ENCODE measurements at places on chromosomes 1 and 21. TPM values are rescaled to one million over a fixed set of nuclear protein-coding genes. Genes with fewer than 3 reads are reported as not detected.

GRCh38 chr1:185565302-185565701 is 168.9 kb upstream of the HMCN1 start:
- H3K36me3 ChIP-seq: no peaks in the 10 kb centered on the region
- H3K4me1 ChIP-seq: peaks cover 55% of the 10 kb centered on the region
- H3K27ac ChIP-seq: peak overlapping the region; percentile 88
- DNase-seq: no peak
- H3K27me3 ChIP-seq: no peaks in the 10 kb centered on the region

DNA sequence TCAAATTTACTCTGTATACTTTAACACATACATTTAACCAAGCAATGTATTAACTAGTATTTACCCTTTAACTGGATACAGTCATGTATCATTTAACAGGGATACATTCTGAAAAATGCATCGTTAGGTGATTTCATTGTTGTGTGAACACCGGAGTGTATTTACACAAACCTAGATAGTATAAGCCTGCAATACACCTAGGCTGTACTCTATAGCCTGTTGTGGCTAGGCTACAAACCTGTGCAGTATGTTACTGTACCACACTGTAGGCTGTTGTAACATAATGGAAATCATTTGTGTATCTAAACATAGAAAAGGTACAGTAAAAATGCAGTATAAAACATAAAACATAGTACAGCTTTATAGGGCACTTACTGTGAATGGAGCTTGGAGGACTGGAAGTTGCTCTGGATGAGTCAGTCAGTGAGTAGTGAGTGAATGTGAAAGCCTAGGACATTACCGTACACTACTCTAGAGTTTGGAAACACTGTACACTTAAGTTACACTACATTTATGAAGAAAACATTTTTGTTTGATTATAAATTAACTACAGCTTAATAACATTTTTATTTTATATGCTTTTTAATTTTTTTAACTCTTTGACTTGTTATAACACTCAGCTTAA is 21.3 kb downstream of the RGS4 start:
- H3K27ac ChIP-seq: no peak overlapping the region
- peaks cover 26% of the 10 kb centered on the region for H3K4me1 ChIP-seq
- DNase-seq: no peak
- H3K27me3 ChIP-seq: no peaks in the 10 kb centered on the region
- H3K4me3 ChIP-seq: no peak overlapping the region
- H3K36me3 ChIP-seq: no peaks in the 10 kb centered on the region

DNA sequence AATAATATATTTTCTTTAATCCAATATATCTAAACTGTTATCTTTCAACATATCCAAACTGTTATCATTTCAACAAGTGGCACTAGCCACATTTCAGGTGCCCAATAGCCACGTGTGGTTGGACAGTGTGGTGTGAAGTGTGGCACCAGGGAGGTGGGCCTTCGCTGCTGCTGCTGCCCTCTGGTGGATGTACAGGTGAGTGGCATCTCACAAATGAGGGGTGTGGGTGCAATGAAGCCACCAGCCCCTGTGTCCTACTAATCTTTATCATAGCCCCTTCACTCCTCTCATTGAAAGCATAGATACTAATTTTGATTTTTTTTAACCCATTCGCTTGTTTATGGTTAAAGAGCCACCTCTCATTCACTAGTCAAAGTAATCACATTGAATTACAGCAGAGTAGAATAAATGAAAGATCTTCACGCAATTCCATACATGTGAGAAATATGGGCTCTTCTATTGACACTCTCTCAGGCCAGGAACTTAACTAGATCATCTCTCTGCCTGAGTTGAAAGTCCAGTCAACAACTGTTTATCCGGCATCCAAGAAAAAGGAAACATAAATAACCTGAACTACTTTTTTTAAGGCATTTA is 499.2 kb downstream of the OMA1 start:
- no peaks in the 10 kb centered on the region for H3K4me1 ChIP-seq
- DNase-seq: no peak
- no peaks in the 10 kb centered on the region for H3K27me3 ChIP-seq
- H3K27ac ChIP-seq: no peak overlapping the region

DNA sequence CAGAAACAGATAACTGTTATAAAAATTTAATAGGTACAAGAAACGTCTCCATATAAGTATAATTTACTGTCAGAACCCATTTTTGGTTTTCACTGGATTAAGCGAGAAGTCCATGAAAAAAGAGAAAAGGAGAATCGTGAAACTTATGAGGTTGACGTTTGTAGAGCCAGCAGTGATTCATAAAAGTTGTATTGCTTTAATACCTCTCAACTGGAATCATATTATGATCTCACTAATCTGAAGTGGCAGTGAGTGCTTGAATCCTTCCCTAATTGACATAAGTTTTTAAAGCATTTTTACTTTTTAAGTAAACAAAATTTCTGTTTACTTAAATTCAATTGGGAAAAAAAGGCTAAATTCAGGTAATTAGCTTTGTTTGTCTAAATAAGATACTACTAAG is 315.3 kb downstream of the TPR start:
- H3K36me3 ChIP-seq: peaks cover 36% of the 10 kb centered on the region
- H3K27me3 ChIP-seq: no peaks in the 10 kb centered on the region
- no peak overlapping the region for H3K27ac ChIP-seq
- no peak for DNase-seq

The C8B gene
- total RNA-seq: not detected

GRCh38 chr1:206514813-206515387 is 7.6 kb downstream of the RASSF5 start:
- H3K27ac ChIP-seq: no peak overlapping the region
- no peak for DNase-seq

The PTGER3 gene
- not detected for total RNA-seq

The BEND5 gene
- total RNA-seq: 1.5 TPM

- DNase-seq: no peak
- H3K27ac ChIP-seq: no peak overlapping the region
- no peaks in the 10 kb centered on the region for H3K36me3 ChIP-seq
- peaks cover 1% of the 10 kb centered on the region for H3K4me1 ChIP-seq
Observed at GRCh38 chr21:43355266-43355924, 71.5 kb downstream of the SIK1 start.

- no peak for DNase-seq
- H3K4me1 ChIP-seq: peaks cover 11% of the 10 kb centered on the region
- no peak overlapping the region for H3K27ac ChIP-seq
- H3K27me3 ChIP-seq: no peaks in the 10 kb centered on the region
- H3K4me3 ChIP-seq: no peak overlapping the region
- no peaks in the 10 kb centered on the region for H3K36me3 ChIP-seq
Observed at GRCh38 chr1:68270951-68271350, 38.6 kb upstream of the WLS start.

GRCh38 chr1:95033843-95034242 is 38.9 kb downstream of the ALG14 start:
- H3K4me1 ChIP-seq: no peaks in the 10 kb centered on the region
- H3K36me3 ChIP-seq: no peaks in the 10 kb centered on the region
- no peak for DNase-seq

- no peak overlapping the region for H3K27ac ChIP-seq
- no peaks in the 10 kb centered on the region for H3K36me3 ChIP-seq
- no peak overlapping the region for H3K4me3 ChIP-seq
- DNase-seq: no peak
- peaks cover 24% of the 10 kb centered on the region for H3K27me3 ChIP-seq
Observed at GRCh38 chr1:241654019-241654418, 1.9 kb downstream of the WDR64 start.

DNA sequence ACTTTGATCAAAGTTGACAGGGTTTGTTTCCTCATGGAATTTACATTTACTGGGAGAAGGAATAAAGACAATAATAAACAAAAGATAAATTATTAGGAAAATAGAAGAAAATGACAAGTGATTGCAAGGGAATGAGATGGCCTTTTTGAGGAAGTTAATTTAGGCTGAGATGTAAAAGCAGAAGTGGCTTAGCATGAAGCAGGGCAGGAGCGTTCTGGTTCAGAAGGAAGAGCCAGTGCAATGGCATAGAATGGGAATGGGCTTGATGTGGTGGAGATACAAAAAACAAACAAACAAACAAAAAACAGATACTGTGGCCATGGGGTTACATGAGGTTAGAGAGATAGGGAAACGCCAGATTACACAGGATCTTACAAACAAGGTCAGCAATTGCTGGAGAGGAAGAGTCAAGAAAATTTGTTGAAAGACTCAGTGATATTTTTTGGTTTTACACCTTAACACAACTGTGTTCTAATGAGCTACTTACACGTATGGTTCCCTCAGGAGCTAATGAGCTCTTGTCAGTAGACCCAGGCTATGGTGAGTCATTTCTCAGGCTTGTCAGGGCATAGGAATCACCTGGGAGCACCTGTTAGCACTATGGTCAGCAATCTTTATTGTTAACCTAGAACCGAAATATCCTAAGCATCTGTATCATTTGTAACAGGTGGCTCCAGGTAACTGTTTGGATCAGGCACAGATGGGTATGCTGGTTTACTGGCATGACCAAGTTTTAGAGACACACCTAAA is 8.7 kb upstream of the CADM3 start:
- no peak overlapping the region for H3K4me3 ChIP-seq
- H3K27me3 ChIP-seq: peaks cover 23% of the 10 kb centered on the region
- peaks cover 2% of the 10 kb centered on the region for H3K4me1 ChIP-seq

GRCh38 chr1:40936931-40937339 is 42.6 kb upstream of the CTPS1 start:
- H3K27me3 ChIP-seq: no peaks in the 10 kb centered on the region
- H3K4me1 ChIP-seq: peaks cover 36% of the 10 kb centered on the region
- no peaks in the 10 kb centered on the region for H3K36me3 ChIP-seq
- no peak overlapping the region for H3K4me3 ChIP-seq
- H3K27ac ChIP-seq: peak overlapping the region; percentile 40

GRCh38 chr21:17351766-17352165 is 161.1 kb upstream of the CXADR start:
- H3K36me3 ChIP-seq: no peaks in the 10 kb centered on the region
- DNase-seq: no peak
- H3K27ac ChIP-seq: no peak overlapping the region
- H3K4me1 ChIP-seq: no peaks in the 10 kb centered on the region
- H3K27me3 ChIP-seq: no peaks in the 10 kb centered on the region

DNA sequence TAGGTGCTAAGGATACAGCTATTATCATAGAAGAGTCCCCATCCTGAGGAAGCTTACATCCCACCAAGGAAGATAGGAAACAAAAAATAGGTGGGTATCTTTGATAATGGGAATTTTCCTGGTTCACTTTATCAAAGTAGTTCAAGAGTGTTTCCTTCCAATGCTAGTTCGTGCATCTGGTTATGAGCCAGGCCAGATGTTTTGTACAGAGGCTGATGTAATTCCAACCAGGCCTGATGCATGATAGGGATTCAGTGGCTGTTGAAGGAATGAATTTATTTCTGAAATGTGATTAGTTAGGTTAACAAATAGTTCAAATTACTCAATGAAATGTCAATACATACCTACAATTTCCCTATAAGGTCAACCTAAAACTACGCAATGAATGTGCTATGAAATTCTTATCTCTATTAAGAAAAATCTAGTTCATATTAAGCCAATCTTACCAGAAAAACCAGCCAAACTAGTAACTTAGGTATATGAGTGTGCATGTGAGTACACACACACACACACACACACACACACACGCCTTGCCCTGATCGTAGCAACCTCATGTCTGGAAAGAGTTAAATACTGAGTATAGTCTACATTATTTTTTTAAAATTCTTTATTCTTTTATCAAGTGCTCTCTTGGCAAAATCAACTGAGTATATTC is 9.5 kb upstream of the ZBTB18 start:
- no peaks in the 10 kb centered on the region for H3K27me3 ChIP-seq
- no peaks in the 10 kb centered on the region for H3K36me3 ChIP-seq
- no peak overlapping the region for H3K4me3 ChIP-seq
- no peak for DNase-seq

- H3K4me3 ChIP-seq: no peak overlapping the region
- peaks cover 6% of the 10 kb centered on the region for H3K27me3 ChIP-seq
- peaks cover 6% of the 10 kb centered on the region for H3K4me1 ChIP-seq
- no peak overlapping the region for H3K27ac ChIP-seq
- peaks cover 2% of the 10 kb centered on the region for H3K36me3 ChIP-seq
Observed at GRCh38 chr1:109104364-109105151, 9.4 kb upstream of the ELAPOR1 start.

The SELL gene
- total RNA-seq: not detected

GRCh38 chr21:29190923-29191331 is 60.5 kb downstream of the MAP3K7CL start:
- DNase-seq: no peak
- H3K4me3 ChIP-seq: no peak overlapping the region

The HCRTR1 gene
- 0.50 TPM for total RNA-seq

- peak overlapping the region; percentile 79 for H3K4me3 ChIP-seq
- H3K27me3 ChIP-seq: no peaks in the 10 kb centered on the region
- peak overlapping the region; percentile 71 for H3K27ac ChIP-seq
Observed at GRCh38 chr1:155253797-155254196, 1.5 kb downstream of the ENTREP3 start.

DNA sequence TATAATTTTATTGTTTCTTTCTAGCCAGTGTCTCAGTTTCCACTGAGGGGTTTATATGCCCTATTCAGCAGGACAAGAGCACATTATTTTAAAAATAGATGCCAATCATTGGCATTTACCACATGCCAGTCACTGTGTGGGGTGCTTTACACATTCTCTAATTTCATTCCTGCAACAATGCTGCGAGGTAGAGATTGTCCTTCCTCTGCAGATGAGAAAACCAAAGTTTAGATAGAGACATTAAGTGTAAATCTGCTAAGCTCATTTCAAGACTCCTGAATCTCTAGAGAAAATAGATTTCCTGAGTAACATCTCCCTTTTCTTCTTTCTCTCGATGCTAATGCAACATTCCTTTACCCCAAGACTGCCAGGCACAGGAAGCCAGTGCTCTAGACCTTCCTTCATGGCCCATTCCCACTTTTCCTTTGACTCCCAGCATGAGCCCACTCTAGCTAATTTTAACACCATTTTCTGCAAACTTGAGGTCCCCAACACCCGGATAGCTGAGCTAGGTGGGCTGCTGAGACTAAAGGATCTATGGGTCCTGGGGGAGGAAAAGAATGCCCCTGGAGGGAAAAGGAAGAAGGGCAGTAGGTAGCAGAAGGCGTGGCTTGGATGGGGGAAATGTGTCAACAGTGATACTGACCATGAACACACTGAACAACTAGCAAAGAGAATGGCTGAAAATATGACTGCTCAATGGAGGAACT is 50.0 kb downstream of the SH3GLB1 start:
- H3K4me1 ChIP-seq: no peaks in the 10 kb centered on the region
- H3K4me3 ChIP-seq: no peak overlapping the region
- no peak overlapping the region for H3K27ac ChIP-seq
- peaks cover 16% of the 10 kb centered on the region for H3K27me3 ChIP-seq
- DNase-seq: no peak

DNA sequence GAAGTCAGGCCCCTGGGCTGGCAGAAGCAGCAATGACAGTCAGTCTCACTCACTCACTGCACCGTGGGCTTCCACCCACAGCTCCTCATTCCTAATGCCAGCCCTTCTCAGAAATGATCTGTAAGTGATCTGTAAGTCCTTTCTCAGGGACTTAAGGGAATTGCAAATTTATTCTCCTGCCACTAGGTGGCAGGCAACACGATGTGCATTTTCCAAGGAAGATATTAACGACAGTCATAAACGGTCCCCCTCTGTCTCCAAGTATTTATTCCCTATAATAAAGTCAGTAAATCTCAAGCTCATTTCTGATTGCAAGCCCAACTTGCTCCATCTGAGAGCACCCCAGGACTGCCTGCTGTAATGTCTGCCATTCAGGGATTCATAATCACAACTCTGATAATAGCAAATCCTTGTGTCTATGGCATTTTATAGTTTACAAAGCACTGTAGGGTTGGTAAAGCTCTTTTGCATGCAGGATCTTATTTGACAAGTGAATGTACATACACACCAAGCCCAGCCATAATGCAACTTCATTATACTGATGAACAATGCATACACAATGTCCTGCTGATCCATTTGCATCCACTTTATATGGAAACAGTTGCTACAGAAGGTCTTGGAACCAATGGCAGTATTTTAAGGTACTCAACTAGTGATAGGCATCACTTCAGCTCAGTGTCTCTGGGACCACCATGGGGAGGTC is 380.5 kb upstream of the CAMK1G start:
- H3K27me3 ChIP-seq: peaks cover 69% of the 10 kb centered on the region
- H3K4me1 ChIP-seq: peaks cover 6% of the 10 kb centered on the region
- DNase-seq: no peak

The SLC45A3 gene
- total RNA-seq: 1.6 TPM

All from osteocyte (in vitro differentiated cells).